ENCODE measurements at places on chromosomes 7 and 10. TPM values are rescaled to one million over a fixed set of nuclear protein-coding genes. Genes with fewer than 3 reads are reported as not detected.

The AGBL3 gene
- total RNA-seq = 0.03 TPM

The RARRES2 gene
- total RNA-seq = not detected

The MAGI2 gene
- 0.82 TPM for total RNA-seq

The SYT15B gene
- total RNA-seq = 9.3 TPM

The UPK3B gene
- not detected for total RNA-seq

The COL1A2 gene
- total RNA-seq = 4,473 TPM

The STK31 gene
- 0.06 TPM for total RNA-seq

The NDUFA5 gene
- 57.9 TPM for total RNA-seq

The MICALL2 gene
- total RNA-seq = 7.7 TPM

The HOXA2 gene
- 2.3 TPM for total RNA-seq

The GIMAP4 gene
- not detected for total RNA-seq

The LEP gene
- not detected for total RNA-seq

The PPP1R3C gene
- 7.8 TPM for total RNA-seq

The AKR1D1 gene
- not detected for total RNA-seq

The ZNF777 gene
- total RNA-seq = 1.8 TPM

The MKX gene
- not detected for total RNA-seq

The AEBP1 gene
- total RNA-seq = not detected

The NODAL gene
- not detected for total RNA-seq

The PDE6C gene
- total RNA-seq = not detected

The GALNT11 gene
- 48.8 TPM for total RNA-seq

The MPP7 gene
- 1.6 TPM for total RNA-seq

The GIMAP1 gene
- not detected for total RNA-seq

The NCF1 gene
- total RNA-seq = not detected

The HOXA11 gene
- total RNA-seq = 4.4 TPM

The GPNMB gene
- 0.75 TPM for total RNA-seq

The MSANTD7 gene
- 18.2 TPM for total RNA-seq

The C10orf67 gene
- not detected for total RNA-seq

The BTBD16 gene
- not detected for total RNA-seq

The ADARB2 gene
- not detected for total RNA-seq

The MMD2 gene
- total RNA-seq = not detected

The SFTPD gene
- total RNA-seq = not detected

The NPC1L1 gene
- total RNA-seq = not detected

The MSS51 gene
- 0.71 TPM for total RNA-seq

The AKR1C1 gene
- 0.81 TPM for total RNA-seq
